ENCODE measurements at places on chromosomes 1 and 21.

DNA sequence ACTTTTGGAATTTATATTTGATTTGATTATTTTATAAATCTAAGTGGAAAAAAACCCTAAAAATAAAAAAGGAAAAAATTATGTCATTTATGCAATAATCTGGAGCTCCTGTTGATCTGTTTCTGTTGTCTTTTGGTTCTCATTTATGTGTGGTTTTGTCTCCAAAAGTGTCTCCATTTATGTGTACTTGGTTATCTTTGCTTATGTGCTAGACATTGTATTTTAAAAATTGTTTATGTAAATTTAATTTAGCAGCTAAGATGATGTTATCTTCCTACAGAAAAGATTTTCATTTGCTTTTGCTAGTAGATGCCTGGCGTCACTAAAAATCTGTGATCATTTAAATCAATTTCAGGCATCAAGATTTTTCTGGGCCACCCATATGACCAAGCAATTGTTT lies 95.7 kb downstream of the OSBPL9 start:
- DNase-seq, result no peak

- no peak for DNase-seq
Observed at GRCh38 chr21:41361786-41362604, at the start of gene MX2. TSS of gene MX2 (plus strand) at chr21:41362027. CDS start at chr21:41376907, 14,880 bp downstream.

GRCh38 chr1:5005171-5005570 lies 350.8 kb downstream of the AJAP1 start:
- no peak for DNase-seq

- DNase-seq, result no peak
Observed at GRCh38 chr21:46431448-46431847, 27.2 kb upstream of the DIP2A start.

- DNase-seq, result no peak
Observed at GRCh38 chr1:180539136-180539535, 19.6 kb upstream of the OVAAL start.

Measured in glomerular endothelial cell (primary cell).